ENCODE measurements at places on chromosomes 3 and 15. TPM values are rescaled to one million over a fixed set of nuclear protein-coding genes. Genes with fewer than 3 reads are reported as not detected.

ZPLD1 gene
- total RNA-seq: not detected

SNX22 gene
- 1.2 TPM for total RNA-seq

NR2E3 gene
- 0.34 TPM for total RNA-seq

PPP1R14D gene
- total RNA-seq: not detected

ATP10A gene
- total RNA-seq: 7.4 TPM
